ENCODE measurements at places on chromosomes 2 and 18.

DNA sequence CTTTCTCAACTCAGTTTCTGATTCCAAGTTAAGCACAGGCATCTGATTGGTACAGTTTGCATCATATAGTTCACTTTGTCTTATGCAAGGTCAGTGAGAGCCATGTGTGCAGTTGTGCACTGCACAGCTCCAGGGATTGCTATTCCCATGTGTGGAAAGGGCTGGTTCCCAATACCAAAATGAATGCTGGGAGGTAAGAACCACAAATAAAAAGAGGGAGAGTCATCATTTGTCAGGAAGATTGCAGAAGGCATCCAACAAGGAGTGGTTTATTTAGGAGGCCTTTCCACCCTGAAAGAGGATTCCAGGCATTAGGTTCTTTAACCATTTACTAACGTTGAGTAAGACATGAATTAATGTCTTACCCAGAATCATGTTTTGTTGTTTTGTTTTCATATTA is 141.2 kb upstream of the ST6GAL2 start:
- DNase-seq = no peak

GRCh38 chr2:99698896-99699295 is 209.1 kb upstream of the REV1 start:
- no peak for DNase-seq

DNA sequence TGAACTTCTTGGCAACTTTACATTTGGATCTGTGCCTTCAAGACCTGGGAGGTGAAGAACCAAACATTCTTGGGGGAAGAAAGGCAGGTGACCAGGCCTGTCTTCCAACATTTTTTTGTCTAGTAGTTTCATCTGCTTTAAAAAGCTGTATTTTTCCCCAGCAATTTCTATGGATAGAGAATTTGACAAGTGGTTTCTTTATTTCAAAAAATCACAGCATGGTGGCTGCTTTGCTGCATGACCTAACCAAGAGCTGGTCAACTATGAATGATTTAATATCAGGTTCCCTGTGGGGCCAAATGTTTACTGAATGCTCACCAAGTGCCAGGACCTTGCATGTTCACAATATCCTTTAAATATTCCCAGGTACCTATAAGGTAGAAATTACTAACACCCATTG is 19.1 kb downstream of the LRP2 start:
- DNase-seq = no peak

GRCh38 chr2:217285926-217286325 is 426.1 kb upstream of the TNP1 start:
- DNase-seq = no peak

DNA sequence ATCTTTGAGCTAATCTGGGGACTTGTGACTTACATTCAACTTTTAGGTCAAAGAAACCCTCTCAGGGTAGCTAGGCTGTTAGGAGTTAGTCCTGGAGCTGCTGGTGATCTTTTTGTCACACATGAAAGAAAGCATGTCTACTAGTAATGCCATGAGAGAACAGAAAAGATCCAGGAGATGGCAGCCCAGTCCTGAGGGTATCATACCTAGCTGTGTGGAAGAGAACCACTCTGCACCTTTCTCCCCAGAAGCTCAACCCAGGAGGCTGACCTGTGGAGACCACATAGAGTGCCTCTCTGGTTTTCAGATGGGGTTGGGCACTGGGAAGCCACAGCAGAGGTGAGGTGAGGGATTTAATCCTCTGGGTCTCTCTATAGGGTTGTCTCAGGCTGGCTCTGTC is 460.2 kb upstream of the UBE2E3 start:
- peak; percentile 74 for DNase-seq

- no peak for DNase-seq
These were observed 120.6 kb upstream of the CTDP1 start for GRCh38 chr18:79558933-79559416.

DNA sequence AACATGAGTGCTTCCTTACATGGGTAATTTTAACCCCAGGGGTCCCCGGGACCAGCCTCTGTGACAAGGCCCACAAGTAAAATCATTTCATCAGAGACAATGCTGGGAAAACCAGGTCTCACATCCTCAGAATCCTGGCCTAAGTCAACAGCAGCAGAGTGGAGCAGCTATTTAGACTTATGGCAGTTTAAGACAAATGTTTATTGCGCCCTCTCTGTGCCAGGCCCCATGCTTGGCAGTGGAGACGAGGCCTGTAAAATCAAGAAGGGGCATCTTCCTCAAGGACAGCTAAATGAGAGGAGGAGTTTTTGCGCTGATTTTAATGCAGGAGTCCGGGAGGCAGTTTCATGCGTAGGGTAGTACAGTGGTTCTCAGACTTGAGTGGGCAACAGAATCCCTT is 56.0 kb upstream of the ACAA2 start:
- no peak for DNase-seq

- no peak for DNase-seq
These were observed 3.0 kb upstream of the OSR1 start for GRCh38 chr2:19361325-19361990.

DNA sequence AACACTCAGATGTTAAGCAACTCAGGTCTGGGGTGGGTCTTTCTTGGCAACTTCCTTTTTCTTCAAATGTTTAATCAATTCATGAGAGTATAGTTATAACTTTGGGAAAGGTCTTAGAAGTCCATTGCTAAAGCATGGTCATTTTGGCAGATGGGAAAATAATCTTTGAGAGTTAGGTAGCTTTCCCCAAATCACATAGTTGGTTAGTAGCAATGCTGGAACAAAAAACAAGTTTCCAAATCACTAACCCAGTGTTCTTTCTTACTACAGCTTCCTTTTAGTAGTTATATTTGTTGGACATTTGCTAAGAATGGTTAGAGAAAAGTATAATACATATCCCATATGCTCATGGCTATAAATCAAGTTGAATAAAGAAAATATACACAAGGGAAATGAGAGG is 185.2 kb upstream of the SLC14A2 start:
- DNase-seq = no peak

DNA sequence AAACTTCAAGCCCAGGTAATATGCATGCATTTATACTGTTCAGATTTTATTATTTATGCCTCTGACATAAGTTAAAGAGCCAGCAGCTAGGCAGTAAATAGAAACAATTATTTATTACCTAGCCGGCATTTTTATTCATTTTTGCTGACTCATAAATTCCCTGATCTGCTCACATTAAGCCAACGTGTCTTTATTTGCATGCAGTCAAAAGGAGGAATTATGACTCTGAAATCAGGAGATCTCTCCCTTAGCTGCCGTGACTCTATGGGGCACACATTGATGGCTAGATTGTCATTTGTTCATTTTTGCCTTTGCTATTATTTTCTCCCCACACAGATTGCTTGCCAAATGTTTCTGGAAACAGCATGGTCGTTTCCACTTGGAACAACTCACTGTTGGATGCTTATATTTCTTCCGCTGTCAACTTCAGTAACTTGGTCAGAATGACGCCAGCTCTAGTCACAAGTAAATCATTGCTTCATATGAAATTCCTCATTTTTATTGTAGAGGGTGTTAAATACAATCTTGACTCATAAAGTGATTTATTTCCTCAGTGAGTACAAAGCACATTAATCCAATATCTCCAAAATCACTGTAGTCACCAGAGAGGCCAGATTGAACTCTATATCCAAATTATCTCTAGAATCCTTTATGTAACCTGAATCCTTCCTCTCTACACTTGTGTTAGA is 15.9 kb upstream of the ZBTB14 start:
- DNase-seq = no peak

GRCh38 chr2:54755641-54756326 is 32.3 kb downstream of the EML6 start:
- no peak for DNase-seq

DNA sequence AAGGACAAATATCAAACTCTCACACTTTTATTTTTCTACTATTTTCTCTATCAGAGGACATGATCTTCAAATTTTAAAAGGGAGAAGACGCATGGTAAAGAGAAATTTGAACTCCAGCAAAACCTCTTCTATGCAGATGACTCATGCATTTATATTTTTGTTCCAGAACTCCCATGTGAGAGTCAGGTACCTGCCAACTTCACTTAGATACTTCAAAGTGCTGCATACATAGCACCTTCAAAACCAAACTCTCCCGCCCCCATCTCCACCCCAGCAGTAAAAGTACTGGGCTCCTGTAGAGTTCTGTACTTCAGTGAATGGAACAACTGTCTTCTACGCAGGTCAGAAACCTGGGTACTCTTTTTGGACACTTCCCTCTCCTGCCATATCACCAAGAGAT is 398.3 kb downstream of the TGIF1 start:
- no peak for DNase-seq
